ENCODE measurements at places on chromosomes 4 and X. TPM values are rescaled to one million over a fixed set of nuclear protein-coding genes. Genes with fewer than 3 reads are reported as not detected.

GRCh38 chr4:174555789-174556630 lies 33.7 kb upstream of the HPGD start:
- no peak overlapping the region for H3K4me3 ChIP-seq
- no peak for DNase-seq
- no peaks in the 10 kb centered on the region for H3K27me3 ChIP-seq
- no peak overlapping the region for H3K27ac ChIP-seq
- H3K36me3 ChIP-seq: no peaks in the 10 kb centered on the region
- H3K4me1 ChIP-seq: no peaks in the 10 kb centered on the region

GRCh38 chrX:153499876-153500275 lies 5.1 kb downstream of the BGN start:
- H3K27ac ChIP-seq: no peak overlapping the region
- H3K36me3 ChIP-seq: peaks cover 6% of the 10 kb centered on the region
- H3K4me1 ChIP-seq: peaks cover 34% of the 10 kb centered on the region
- DNase-seq: no peak
- H3K27me3 ChIP-seq: no peaks in the 10 kb centered on the region

GRCh38 chrX:32392655-32393054 lies 818.7 kb downstream of the DMD start:
- no peaks in the 10 kb centered on the region for H3K36me3 ChIP-seq
- H3K27me3 ChIP-seq: no peaks in the 10 kb centered on the region
- H3K27ac ChIP-seq: no peak overlapping the region
- no peaks in the 10 kb centered on the region for H3K4me1 ChIP-seq
- H3K4me3 ChIP-seq: no peak overlapping the region

Gene TLR6
- 7.4 TPM for total RNA-seq

All from osteoblast (primary cell).